ENCODE measurements at places on chromosomes 4 and X.

GRCh38 chr4:5952975-5953951, 60.4 kb upstream of the CRMP1 start:
- peak; percentile 43 for DNase-seq

DNA sequence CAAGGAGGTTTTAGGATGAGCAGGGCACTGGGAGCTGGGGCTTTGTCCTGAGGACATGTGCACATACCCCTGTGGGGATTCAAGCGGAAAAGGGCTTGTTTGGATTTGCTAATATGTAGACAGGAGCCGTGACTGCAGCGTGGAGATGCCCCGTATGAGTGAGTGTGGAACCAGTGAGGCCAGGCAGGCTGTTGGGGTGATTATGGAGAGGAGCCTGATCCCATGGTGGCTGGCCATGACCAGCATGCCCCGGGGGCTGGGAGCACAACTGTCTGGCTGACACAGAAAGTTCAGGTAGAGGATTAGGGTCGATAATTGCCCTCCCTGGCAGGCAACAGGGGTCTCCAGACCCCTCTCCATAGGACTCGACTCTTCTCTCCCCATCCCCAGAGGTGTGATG, 68.8 kb upstream of the STX18 start:
- peak; percentile 43 for DNase-seq

- no peak for DNase-seq
Measured at GRCh38 chr4:114879916-114880669, 233.3 kb downstream of the NDST4 start.

DNA sequence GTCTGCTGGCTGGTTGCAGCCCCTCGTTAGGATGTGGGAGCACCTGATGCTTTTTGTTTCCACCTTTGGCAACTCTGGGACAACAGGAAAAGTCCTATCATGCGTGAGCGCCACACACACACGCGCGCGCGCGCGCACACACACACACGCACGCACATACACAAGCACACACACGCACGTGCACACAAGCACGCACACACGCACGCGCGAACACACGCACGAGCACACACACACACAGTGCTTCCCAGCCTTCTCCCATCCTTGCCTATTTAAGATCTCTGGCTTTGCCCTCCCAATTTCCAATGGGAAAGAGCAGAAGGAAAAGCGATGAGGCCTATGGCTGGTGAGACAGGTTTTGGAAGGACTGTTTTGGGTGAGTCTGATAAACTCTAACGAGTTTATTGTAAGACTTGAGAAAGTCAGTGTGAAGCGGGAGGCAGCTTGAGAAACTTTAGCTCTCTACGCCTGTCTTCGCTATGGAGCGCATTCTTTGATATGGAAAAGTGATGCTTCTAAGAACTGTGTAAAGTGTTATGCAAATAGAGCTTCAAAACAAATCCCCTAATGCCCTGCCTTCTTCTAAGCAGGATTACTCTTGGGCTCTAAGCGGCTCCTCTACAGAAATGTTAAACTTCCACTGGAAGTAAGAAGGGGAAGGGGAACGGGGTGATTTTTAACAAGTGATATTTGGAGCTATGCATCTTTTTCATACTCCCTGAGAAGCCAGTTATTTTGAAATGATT, 11.8 kb downstream of the SUPT20HL1 start:
- no peak for DNase-seq

GRCh38 chr4:8391972-8392371, 48.6 kb downstream of the ACOX3 start:
- no peak for DNase-seq

DNA sequence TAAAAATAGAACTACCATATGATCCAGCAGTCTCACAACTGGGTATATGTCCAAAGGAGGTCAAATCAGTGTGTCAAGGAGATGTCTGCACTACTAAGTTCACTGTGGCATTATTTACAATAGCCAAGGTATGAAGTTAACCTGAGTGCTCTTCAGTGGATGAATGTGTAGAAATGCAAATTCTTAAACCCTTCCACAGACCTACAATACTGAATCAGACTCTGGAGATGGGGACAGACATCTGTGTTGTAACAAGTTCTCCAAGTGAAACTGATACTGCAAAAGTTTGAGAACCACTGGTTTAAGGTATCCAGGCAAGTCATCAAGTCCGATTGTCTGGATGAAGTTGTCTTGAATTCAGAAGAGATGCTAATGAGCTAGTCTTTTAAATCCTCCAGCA, 38.5 kb downstream of the SMAD1 start:
- DNase-seq, result no peak

- DNase-seq, result peak; percentile 45
Measured at GRCh38 chrX:48451708-48452107, 18.4 kb downstream of the SLC38A5 start.

DNA sequence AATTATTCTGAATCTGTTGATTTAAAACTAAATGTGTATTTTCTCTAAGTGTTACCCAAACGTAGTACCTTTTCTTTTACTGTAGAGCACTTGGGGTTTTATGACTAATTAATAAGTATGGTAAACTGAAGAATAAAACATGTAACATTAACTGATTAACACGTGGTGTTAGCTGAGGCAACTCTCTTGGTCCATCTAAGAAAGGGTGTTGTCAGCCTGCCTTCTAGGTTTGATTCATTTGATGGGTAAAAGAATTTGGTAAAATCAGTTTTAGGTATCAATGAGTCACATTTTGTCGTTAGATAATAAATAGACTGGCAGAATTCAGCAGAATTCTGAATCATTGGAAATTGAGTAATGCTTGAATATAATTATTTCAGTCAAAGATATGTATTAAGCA, 99.7 kb downstream of the AFF1 start:
- no peak for DNase-seq

DNA sequence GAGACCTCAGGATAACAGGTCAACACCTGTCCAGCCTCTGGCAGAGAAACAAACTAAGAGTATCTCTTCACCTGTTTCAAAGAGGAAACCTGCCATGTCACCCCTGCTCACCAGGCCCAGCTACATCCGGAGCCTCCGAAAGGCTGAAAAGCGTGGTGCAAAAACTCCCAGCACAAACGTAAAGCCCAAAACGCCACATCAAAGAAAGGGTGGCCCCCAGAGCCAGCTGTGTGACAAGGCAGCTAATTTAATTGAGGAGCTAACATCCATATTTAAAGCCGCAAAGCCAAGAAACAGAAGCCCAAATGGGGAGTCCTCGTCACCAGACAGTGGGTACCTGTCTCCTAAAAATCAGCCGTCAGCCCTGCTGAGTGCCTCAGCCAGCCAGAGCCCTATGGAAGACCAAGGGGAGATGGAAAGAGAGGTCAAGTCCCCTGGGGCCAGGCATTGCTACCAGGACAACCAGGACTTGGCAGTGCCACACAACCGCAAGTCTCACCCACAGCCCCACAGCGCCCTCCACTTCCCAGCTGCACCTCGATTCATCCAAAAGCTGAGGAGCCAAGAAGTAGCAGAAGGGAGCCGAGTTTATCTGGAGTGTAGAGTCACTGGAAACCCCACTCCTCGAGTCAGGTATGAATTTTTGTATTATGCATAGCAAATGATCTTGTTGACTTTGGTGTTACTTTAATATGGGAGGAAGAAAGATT, 15.1 kb downstream of the PALLD start:
- DNase-seq, result no peak

DNA sequence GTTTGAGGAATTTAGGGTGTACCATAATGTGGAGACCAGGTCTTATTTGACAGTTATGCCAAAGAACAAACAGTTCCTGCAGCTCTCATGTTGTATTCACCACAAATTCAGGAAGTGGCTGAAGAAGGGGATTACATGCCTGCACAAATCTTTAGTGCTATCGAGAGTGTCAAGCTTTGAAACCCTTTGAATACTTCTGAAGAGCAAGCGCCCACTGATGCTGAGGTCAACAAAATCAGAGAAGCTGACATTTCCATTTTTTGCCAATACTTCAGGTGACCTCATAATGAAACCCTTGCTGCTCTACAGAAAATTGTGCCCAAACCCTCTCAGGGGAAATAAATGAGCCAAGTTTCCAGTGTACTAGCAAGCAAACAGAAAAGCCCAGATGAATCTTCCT, 28.4 kb downstream of the PAK3 start:
- DNase-seq, result no peak

DNA sequence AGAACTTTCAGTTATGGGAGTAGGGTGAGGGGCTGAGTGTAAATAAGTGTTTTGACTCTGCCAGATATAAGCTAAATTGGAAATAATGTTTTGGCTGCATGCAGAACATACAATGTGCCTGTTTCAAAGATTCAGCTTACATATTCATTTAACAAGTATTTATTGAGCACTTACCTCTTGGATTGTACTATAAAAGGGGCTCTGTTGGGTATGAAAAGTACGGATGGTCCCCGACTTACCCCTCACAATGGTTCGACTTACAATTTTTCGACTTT, 799 bp upstream of the AIFM1 start:
- DNase-seq, result no peak

GRCh38 chrX:143788265-143788664, 67.7 kb upstream of the SPANXN2 start:
- DNase-seq, result no peak

DNA sequence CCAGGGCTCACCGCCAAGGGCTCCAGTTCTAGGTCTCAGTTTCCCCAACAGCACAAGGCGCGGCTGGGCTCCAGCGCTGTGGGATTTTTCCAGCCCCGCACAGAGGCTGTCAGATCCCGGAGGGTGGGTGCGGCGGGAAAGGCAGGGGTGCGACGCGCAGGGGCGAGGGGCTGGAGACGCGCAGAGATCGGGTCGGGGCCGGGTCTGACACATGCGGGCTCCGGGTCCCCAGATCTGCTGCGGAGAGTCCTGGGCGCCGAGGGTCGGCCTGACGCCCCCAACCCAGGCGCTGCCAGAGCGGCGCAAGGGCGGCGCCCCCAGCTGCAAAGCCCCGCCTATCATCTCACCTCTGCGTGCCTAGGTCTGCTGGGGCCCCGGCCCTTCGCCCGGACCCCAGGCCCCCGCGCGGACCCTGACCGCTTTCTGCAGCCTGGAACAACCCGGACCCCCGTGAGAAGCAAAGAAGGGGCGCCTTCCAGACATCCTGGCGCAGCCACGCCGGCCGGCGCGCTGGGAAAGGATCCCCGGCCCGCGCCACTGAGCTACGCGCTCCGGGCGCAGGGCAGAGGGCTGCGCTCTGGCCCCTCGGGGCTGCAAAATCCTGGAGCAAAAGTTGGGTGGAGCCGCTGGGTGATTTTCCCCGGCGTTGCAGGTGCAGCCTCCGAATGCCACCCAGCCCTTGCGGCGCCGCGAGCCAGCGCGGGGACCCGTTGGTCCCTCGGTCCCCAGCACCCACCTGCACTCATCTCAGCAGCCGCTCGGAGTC, 486 bp downstream of the ABLIM2 start:
- DNase-seq, result no peak

DNA sequence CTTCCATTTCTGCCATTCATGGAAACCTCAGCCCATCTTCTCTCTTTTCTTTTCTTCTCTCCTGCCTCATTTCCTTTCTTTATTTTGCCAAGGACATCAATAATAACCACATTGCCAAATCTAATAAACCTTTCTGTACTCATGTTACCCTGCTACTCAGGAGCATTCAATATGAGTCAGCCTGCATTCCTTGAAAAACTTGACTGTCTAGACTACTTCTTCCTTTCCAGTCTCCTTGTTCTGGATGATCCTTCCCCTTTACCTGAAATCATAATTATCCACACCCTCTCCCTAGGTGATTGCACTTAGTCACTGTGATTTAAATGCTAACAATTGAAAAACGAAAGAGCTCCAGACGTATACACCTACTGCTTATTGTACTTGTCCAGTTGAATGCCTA, 253.2 kb upstream of the CENPE start:
- no peak for DNase-seq

- no peak for DNase-seq
Measured at GRCh38 chr4:185219551-185220344, 10.3 kb downstream of the SNX25 start.

GRCh38 chr4:138267835-138268234, 25.7 kb upstream of the SLC7A11 start:
- no peak for DNase-seq

GRCh38 chrX:114268643-114269042, 315.2 kb upstream of the HTR2C start:
- DNase-seq, result no peak

DNA sequence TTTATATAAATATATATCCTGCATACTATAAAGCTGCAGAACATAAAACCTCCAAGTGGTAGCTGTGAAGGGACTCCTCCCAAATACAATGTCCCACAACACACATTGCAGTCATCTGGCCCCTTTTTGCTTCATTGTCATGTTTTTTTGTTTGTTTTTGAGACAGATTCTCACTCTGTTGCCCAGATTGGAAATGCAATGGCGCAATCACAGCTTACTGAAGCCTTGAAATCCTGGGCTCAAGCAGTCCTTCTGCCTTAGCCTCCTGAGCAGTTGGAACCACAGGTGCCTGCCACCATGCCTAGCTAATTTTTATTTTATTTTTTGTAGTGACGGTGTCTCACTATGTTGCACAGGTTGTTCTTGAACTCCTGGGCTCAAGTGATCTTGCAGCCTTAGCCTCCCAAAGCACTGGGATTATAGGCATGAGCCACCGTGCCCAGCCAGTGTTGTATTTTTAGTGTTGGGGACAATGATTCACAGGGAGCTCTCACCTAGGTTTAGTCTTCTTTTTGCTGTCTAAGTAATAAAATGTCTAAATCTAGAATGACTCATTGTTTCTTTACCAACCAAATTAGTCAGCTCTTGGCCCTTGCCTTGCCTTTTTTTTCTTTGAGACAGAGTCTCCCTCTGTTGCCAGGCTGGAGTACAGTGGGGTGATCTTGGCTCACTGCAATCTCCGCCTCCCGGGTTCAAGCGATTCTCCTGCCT, 24.0 kb upstream of the XIAP start:
- no peak for DNase-seq

DNA sequence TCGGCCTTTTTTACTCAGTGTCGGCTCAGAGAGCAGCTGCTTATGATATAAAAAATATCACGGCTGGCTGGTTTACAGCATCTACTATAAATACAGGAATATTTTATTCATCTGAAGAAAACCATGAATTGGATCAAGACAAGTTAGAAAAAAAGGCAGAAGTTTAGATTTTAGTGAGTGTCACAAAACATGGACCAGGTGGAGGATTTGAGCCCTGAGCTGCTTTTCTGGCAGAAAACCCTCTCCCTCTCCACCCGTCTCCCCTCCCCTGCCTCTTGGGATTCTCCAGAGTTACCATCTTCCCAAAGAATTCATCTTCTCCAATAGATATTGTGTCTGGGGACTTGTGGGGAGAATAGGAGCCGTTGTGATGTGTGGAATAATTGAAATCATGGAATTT, 142.8 kb upstream of the RAI2 start:
- DNase-seq, result no peak

All from islet precursor cell (in vitro differentiated cells).